HuH-7 (cell line): ENCODE measurements at places on chromosomes 16 and 17.

GRCh38 chr17:12727881-12728280 is 61.4 kb upstream of the ARHGAP44 start:
- DNase-seq, result no peak

DNA sequence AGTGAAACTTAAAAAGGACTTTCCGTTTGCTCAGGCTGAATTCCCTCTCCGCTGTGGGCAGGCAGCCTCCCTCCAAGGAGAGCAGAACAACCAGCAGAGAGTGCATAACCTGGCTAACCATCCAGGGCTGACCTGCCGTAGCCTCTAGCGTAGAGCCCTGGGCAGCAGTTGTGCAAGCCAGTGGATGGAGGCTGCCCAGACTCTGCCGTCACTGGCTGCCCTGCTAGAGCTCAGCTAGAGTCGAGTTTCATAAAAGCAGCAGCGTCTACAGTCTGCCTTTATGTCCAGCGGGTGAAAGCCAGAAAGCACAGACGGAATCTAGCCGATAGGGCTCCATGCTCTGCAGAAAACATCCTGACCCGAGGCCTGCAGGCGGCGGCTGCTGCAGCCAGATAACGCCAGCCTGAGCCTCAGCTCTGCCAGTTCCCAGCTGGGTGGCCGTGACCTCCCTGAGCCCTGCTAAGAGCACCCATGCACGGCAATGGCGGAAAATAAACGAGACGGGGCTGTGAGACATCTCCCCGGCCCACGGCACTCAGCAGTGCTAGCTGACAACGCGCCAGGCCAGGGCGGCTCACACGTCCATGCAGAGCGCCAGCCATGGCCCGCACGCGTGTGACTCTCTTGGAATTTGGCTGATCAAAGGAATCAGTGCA is 231.3 kb downstream of the ENGASE start:
- DNase-seq, result no peak

DNA sequence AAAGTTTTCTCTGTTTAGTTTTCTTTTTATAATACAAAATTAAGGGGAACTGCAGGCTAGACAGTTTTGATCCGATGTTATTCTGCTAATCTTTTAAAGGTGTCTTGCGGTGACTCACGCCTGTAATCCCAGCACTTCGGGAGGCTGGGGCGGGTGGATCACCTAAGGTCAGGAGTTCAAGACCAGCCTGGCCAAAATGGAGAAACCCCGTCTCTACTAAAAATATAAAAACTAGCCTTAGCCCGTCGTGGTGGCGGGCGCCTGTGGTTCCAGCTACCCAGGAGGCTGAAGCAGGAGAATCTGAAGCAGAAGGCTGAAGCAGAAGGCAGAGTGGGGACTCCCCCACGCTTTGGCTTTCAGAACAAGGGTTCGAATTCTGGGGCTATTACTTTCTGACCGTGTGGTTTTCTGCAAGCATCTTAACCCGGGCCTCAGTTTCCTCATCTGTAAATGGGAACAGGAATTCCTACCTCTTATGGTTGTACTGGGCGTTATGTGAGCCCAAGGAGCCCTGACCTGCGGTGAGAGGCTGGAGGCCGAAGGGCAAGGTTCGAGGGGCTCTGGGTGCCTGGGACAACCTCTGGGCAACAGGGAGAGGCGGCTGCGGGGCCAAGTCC is 1.2 kb upstream of the KATNB1 start:
- DNase-seq, result no peak

- DNase-seq, result no peak
Observed at GRCh38 chr16:88963583-88963982, 13.4 kb downstream of the CBFA2T3 start.

DNA sequence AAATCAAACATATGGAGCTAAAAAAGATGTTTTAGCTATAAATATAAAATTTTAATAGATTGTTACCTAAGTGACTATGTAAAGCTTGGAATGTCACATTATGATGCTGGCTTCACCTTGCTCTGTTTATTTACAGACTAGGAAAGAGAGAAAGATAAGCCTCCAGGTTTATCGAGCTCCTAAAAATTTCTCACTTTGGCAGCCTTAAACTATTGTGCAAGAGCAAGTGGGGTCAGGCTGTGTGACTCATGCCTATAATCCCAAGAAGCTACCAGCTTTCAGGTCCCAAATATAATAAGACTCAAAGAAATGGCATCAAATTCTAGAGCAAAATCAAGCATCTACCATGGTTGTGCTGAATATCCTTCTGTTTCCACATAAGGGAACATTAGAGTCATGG is 34.3 kb upstream of the PRSS54 start:
- no peak for DNase-seq

GRCh38 chr17:15444805-15445204 is 22.6 kb downstream of the CDRT4 start:
- DNase-seq, result no peak

DNA sequence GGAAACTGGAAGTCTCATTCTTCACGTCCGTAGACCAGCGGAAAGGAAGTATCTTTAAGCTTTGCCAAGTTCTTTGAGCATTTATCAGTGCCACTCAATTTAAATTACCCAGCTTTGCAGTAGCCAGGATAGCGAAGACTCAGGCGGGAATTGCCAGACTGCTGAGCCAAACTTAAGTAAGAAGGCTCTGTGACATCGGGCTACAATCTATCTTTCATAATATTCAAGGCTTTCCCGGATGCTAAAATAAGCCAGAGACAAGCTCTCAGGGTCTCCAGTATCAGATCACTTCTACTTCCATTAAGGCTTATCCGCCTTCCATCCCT is 436 bp upstream of the BRIP1 start:
- DNase-seq, result no peak

DNA sequence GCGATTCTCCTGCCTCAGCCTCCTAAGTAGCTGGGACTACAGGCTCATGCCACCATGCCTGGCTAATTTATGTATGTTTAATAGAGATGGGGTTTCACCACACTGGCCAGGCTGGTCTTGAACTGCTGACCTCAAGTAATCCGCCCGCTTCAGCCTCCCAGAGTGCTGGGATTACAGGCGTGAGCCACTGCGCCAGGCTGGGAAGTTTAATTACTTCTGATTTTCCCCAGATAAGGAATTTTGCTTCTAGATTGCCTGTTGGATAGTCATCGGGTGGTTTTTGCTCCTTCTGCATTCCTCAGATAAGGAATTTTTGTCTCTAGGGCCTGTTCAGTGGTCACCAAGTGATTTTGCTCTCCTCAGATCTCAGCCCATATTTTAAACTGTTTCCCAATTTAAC is 112.5 kb downstream of the MAP2K4 start:
- DNase-seq, result no peak

GRCh38 chr17:68674029-68674925 is 73.1 kb upstream of the FAM20A start:
- DNase-seq, result no peak

DNA sequence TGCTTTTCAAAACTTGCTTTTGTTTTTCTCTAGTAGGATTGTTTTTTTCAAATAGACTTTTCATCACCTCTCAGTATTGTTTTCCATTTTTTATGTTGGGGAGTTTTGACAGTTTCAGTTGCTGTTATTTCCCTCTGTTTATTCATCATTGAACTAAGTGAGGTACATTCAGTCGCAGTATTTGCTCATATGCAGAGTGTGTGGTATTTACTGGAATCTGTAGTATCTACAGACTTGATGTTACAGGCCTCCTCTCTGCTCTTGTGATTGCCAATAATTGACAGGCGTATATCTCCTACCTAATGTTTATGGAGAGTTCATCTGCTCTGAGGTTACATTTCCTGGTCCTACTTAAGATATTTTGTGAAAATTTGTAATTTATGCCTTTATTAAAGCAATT is 49.6 kb downstream of the COX10 start:
- no peak for DNase-seq

DNA sequence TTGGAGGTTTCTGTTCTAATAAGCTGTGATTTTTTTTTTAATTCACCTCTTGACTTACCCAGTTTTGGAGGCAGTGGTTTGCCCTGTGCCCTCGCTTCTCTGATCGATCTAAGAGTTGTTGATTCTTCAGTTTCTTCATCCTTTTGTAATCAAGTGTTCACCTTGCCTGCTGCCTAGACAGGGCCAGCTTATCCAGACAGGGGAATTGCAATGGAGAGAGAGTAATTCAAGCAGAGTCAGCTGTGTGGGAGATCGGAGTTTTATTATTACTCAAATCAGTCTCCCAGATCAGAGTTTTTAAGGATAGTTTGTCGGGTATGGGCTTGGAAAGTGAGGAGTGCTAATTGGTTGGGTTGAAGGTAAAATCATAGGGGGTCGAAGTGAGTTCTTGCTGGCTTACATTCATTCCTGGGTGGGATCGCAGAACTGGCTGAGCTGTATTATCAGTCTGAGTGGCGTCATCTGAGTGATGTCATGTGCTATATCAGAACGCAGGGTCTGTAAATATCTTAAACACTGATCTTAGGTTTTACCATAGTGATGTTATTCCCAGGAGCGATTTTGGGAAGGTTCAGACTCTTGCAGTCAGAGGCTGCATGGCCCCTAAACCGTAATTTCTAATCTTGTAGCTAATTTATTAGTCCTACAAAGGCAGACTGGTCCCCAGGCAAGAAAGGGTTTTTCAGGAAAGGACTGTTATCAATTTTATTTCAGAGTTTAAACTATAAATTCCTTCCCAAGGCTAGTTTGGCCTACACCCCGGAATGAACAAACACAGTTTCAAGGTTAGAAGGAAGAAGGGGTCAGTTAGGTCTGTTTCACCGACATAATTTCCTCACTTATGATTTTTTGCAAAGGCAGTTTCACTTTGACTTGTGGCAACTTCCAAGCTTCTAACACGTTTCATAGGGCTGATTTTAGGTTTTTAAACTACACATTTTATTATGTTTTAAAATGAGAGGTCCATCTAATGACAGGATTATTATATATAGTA is 21.5 kb upstream of the KCNJ16 start:
- DNase-seq, result no peak

DNA sequence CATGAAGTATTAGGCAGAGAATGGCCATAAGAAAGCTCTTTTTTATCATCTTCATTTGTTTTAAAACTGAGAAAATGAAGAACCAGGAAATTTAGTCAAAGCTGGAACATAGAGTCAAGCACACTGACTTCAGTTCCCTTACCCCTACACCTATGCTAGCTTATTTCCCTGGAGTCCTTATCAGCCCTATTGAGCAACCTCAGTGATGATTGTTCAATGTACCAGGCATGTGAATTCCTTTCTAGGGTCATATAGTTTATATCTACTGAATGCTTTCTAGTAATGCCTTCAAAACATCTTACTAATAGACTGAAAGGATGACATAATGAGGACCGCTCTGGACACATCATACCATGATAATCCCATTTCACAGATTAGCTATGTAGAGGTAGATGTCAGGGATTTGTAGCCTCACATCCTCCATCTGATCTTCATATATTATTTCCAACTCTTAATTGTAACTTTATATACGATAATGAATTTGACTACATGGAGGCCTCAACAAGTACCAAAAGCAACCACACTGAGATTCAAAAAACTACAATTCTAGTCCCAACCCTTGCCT is 460.4 kb upstream of the DYNLRB2 start:
- DNase-seq, result peak; percentile 42

GRCh38 chr16:85169333-85170065 is 57.2 kb upstream of the CIBAR2 start:
- DNase-seq, result peak; percentile 41

- no peak for DNase-seq
Observed at GRCh38 chr17:20133517-20133916, 124.4 kb downstream of the SPECC1 start.

GRCh38 chr16:66650707-66651473 is 45.7 kb downstream of the CMTM4 start:
- peak; percentile 64 for DNase-seq

- DNase-seq, result no peak
Observed at GRCh38 chr17:41653892-41654677, 29.7 kb upstream of the KRT17 start.

- DNase-seq, result no peak
Observed at GRCh38 chr17:76734080-76734840, 2.9 kb downstream of the SRSF2 start.

DNA sequence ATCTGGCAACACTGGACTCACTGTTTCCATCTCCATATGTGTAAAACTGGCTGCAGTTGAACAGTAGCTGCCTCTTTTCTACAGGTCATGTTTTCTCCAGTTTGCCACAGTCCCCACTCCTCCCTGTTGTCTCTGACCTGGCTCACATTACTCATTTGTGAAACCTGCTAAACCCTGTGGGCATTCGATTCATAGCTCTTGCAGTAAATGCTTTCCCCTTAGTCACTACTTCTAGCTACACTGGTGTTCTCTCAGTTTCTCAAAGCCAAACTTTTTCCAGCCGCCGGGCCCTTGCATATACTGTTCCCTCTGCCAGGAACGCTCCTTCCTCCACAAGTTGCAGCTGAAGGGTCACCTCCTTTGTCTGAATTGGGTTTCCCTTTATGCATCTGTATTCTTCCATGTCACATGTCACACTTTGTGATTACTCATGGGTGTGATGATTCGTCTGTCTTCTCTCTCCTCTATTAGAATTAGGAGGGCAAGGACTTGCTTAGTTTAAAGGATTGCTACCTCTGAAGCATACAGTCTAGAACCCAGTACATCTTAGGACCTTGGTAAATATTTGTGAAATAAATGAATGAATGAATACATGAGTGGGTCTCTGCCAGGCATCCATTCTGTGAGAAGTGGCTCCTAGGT is 15.0 kb upstream of the MT4 start:
- no peak for DNase-seq

GRCh38 chr16:11257131-11257938 is 1.3 kb upstream of the SOCS1 start:
- DNase-seq, result peak; percentile 85

DNA sequence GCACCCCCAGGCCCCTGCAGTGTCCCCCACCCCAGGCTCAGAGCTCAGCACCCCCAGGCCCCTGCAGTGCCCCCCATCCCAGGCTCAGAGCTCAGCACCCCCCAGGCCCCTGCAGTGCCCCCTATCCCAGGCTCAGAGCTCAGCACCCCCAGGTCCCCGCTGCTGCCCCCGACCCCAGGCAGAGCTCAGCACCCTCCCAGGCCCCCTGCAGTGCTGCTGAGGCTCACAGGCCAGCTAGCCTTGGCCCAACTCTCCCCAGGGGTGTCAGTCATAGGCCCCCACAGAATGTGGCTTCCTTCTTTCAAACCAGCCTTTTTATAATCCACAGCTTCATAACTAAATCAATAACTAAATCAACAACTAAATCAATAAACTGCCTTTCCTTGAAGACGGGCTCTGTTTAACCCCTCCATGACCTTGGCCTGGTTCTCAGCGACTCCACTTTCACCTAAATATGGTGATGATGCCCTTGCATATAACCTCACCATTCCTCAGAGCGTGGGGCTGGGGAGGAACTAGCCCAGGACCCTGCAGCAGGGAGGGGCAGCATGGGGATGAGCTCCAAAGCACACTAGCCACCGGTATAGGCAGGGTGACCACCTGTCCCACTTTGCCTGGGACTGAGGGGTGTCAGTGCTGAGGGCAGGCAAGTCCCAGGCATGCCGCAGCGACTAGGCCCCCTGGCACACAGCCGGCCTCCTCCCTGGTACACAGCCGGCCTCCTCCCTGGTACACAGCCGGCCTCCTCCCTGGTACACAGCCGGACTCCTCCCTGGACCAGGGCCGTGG is 5.0 kb downstream of the NOTUM start:
- DNase-seq, result no peak

GRCh38 chr17:48202959-48203358 is 95.4 kb downstream of the SNX11 start:
- no peak for DNase-seq
